ENCODE measurements at places on chromosomes 7 and 10.

DNA sequence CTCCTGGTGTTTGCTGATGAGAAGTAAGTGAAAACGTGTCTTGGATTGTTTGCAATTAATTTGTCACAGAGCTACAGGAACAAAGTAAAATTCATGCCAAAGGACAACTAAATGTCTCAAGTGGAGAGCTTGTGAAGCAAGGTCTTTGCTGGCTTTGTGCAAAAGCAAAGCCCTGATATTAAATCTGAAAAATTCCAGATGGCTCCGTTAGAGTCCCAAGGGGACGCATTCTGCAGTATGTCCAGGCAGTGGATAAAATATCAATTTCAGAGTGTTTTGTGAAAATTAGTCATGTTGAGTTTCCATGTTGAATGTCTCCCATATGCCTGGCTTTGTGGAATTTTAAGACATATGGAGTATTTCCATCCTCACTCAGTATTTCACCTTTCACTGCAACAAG lies 102.5 kb upstream of the PTN start:
- no peak for DNase-seq

- no peak for DNase-seq
These were observed 42.3 kb downstream of the DPYSL4 start for GRCh38 chr10:132229096-132229495.

DNA sequence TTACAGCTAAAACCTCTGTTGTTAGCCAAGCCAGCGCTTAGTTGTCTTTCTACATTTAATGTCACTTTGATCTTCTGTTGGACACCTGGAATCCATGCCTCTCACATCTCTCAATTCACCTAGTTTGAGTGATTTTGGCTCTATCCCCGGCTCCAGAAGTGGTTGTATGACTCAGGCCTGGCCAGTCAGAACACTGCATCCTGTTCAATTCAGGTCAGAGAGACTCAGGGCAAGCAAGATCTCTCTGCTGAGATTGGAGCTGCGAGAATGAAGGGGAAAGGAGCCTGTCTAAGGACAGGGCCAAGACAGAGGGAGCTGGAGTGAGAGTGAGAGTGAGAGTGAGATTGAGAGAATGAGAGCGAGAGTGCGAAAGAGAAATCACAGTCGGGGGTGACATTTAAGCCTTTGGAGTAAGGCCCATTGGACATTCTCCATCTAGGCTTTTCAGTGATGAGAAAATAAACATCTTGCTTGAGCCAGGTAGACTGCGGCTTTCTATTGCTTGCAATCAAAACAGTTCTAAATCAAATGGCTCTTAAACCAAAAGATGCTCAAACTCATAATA lies 83.3 kb upstream of the DYNC1I1 start:
- no peak for DNase-seq

DNA sequence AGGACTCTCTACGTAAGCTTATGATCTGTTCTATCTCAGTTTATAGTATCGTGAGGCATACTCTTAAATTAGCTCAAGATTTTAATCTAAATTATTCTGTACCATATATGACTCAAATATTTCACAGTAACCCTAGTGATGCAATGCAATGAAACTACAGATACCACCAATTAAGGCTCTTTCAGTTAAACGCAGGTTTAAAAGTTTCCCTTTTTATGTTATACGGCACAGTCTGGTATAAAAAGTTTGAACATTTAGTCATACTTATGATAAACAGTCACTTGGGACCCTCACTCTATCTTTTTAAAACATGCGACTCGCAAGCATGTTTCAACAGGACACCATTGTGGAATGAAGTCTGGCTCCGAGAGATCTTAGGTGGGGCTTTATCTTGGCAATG lies 107.2 kb downstream of the CDK6 start:
- no peak for DNase-seq

- no peak for DNase-seq
These were observed 112.2 kb downstream of the NRF1 start for GRCh38 chr7:129723679-129724078.

- DNase-seq, result peak; percentile 4
These were observed 531.1 kb upstream of the STEAP1 start for GRCh38 chr7:89623018-89623672.

DNA sequence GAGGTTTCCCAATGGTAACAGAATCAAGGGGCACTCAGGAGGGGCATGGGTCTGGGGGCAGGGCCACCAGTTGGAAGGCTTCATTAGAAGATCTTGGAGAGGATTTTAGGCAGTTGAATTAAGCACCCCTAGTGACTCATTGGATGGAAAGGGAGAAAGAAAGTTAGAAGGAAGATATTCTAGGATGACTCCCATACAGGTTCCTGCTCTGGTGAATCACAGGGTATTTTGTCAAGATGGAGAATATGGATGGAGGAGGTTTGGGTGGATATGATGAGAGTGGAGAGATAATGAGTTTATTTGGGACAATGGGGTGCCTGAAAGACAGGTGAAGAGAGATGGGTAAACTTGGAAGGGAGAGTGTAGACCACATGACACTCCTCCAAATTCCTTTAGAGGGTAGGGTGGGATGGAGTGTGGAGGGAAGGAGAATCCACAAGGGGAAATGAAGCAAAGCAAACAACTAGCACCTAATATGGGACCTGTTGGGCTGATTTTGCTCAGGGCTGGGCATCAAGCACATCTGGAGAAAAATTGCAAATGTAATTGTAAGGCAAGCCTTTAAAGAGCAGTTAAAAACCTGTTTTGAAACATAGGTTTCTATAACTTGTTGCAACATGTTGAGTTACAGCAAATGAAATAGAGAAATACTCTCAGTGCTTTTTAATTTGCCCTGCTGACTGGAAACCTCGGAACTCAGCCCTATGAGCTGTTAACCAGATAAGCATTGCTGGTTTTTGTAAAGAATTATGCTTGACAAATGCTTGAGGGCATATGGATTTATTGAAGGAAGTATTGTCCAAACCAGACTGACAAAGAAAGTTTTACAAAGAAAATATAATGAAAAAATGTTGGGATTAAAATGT lies 2.9 kb upstream of the ENTPD7 start:
- DNase-seq, result no peak

DNA sequence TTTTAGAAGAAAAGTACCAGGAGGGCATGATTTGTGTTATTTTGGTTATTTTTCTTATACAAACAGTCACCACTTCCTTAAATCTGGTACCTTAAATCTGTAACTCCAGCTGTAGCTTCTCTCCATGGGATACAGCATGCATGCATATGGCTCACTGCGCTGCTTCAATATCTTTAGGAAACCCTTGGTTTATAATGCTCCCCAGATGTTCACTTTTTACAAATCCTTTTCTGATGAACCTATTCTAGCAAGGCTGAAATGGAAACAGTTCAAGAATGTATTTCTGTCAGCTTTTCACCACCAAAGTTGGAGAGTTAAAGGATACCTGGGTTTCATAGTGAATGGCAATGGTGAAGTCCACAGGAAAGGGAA lies 50.9 kb downstream of the LAMB4 start:
- no peak for DNase-seq

DNA sequence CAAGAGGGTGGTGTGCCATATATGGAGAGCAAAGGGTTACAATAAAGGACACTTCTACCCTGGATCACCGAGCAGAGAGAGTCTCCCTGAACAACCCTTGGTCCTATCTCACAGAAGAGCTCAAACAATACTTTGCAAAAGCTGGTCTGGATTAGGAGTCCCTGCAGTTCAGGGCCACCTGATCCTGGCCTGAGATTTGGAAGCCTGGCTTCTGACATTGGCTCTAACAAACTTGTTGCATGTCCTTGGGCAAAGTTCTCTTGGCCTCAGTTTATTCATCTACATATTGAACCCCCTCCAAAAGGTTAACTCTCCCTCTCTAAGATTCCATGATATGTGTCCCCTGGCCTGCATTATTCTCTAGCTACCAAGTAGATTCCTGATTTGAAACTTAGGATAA lies 1.7 kb downstream of the RBP4 start:
- DNase-seq, result no peak

DNA sequence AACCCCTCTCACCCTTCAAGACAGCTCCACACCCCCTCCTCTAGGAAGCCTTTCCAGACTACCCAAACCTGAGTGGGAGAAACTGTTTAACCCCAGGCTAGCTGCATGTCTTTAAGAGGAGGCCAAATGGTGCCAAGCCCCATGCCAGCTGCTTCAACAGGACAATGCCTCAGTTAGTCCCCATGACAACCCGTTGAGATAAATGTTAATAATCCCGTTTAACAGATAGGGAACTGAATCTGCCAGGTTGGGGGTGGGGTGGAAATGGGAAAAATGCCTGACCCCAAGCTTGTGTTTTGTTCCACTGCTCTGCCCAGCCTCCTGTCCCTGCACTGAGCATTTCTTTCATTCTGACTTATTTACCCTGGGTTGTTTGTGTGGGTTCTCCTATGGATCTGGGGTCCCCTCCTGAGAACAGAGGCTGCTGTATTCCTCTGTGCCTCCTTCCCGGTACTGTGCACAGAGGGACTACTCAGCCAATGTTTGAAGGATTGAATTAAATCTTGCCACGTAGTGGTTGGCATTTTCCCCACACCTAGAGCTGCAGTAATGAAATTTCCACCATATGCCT lies 452.6 kb upstream of the ZMIZ1 start:
- DNase-seq, result no peak

DNA sequence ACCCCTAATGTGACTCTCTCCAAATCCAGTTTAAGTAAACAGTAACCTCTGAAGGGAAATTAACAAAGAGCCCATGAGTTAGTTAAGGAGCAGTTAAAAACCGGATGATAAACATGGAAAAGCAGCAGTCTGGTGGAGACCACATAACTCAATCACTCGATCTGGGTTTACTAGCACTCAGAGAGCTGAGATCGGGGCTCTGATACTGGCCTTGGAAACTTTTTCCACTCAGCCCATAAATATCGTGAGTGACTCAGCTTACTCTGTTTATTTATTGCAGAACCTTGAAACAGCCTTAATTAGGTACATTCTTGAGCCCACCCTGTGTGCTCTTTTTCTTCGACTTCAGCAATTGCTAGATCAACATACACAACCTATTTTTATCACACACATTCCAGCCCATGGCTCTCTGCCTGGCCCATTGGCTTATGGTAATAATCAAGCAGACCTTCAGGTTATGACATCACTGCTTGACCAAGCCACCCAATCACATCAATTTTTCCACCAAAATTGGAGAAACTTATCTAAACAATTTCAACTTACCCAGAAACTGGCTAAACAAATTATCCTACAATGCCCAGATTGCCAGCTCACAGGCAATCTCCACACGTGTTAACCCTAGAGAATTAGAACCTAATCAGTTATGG lies 82.2 kb upstream of the GPR22 start:
- DNase-seq, result no peak

DNA sequence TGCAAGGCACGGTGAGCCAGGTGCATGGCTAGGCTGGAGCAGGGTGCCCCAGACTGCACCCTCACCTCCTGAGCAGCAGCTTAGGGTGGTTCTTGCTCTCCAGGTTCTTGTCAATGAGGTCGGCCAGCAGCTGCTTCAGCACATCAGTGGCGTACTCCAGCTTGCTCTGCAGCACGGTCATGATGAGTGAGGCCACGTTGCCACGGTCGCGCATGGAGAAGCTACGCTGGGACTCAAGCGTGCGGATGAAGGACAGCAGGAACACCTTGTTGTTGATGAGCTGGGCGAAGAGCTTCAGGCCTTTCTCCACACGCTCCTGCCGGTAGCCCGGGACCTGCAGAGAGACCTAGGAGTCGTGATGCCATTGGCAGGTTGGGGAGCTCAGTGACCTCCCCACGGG lies 408.0 kb downstream of the PLXNA4 start:
- no peak for DNase-seq

DNA sequence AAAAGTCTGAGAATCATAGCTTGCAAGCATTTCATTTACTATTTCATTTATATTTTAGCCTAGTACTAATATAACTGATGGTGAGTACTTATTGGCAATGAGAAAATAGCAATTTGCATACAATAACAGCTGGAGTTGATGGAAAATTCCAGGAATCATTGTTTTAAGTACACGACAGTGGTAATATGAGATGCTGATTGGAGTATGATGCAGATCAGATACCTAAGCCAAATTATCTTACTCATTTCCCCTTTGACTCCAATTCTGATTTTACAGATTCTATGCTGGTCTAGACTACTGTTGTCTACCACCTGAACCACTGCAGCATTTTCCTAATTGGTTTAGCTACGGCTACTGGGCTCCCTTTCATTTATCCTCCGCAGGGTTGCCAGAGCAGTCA lies 36.7 kb downstream of the GNG11 start:
- no peak for DNase-seq

DNA sequence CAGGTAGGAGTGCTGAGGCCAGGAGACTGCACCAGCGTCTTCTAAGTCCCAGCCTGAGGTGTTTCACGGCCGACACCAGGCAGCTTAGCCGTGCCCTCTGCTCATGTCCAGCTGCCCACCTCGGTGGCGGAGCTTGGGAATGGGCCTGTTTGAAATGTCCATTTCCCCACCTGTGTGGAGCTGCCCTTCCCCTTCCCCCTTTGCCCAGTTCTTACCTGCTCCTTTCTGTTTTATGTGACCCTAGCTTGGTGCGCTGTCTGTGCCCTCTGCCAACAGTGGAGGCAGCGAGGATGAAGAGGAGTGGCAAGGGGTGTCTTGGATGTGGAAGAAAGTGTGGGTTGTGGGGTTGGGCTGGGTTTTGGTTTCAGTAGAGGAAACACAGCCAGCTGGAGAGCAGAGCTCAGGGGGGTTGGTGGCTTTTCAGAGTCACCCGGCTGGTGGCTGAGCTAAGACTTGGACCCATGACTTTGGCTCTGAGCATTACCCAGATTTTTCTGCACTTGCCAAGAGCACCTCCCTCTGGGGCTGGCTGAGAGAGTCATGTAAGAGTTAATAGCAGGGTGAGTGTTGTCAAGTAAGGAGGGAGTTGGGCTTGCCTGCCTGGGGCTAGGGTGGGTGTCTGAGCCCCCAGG lies 37.4 kb downstream of the GBX1 start:
- DNase-seq, result no peak

DNA sequence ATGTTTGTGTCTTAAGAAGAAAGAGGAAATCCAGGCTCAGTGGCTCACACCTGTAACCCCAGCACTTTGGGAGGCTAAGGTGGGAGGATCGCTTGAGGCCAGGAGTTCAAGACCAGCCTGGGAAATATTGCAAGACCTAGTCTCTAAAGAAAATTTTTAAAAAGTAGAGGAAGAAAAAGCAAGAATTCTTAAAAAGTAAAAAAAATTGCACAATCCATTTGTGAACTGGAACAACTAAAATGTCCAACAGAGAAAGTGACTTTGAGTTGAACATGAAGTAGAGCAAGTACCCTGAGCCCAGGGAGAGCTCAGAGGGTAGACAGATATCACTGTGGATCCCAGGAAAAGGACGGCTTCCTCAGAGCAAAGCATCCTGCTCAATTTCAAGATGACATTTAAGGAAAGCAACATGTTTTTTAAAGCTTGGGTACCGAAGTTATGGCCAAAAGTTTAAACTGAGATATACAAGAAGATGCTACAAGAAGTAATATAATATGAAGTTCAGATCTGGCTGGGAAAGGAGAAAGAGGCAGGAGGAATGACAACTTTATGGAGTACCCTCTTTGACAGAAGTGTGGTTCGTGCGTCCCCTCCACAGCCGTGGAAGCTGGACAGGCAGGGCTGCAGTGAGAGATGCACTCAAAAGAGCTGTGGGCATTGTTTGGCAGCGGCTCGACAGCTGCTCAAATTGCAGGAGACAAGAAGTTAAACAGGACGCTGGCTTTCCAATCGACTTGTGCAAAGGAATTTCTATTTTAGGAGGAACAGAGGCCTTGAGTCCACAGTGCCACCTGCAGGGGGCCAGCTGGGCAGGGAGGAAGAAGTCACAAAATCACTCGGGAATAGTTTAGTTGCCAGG lies 201.3 kb downstream of the JCAD start:
- DNase-seq, result no peak

GRCh38 chr10:29250066-29250465 lies 38.8 kb upstream of the LYZL1 start:
- DNase-seq, result no peak

- no peak for DNase-seq
These were observed 275.1 kb upstream of the FZD1 start for GRCh38 chr7:90988996-90989765.

GRCh38 chr7:50598460-50599343 lies 33.5 kb upstream of the DDC start:
- no peak for DNase-seq
